ENCODE measurements at places on chromosomes 7 and 10. TPM values are rescaled to one million over a fixed set of nuclear protein-coding genes. Genes with fewer than 3 reads are reported as not detected.

GRCh38 chr7:106448992-106449859 is 164.4 kb upstream of the NAMPT start:
- H3K4me3 ChIP-seq = no peak overlapping the region
- no peak overlapping the region for H3K27ac ChIP-seq
- no peak for DNase-seq
- no peaks in the 10 kb centered on the region for H3K4me1 ChIP-seq

DNA sequence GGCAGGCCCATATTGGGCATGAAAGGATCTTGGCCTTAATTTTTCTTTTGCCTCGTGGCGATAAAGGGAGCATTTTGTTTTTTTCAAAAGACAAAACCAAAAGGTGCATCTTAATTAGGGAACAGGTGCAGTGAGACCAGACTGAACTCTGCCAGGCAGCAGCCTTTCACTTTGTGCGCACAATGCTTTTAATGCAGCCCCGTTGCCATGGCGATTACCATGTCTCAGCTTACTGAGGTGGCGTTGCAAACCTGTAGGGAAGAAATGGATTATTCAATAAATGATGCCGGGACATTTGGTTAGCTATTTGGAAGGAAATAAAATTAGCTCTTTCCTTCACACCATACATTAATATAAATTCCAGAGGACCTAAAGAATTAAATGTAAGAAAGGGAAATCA is 61.9 kb downstream of the MYL10 start:
- no peak for DNase-seq
- peaks cover 2% of the 10 kb centered on the region for H3K36me3 ChIP-seq
- H3K4me3 ChIP-seq = no peak overlapping the region
- no peaks in the 10 kb centered on the region for H3K4me1 ChIP-seq

DNA sequence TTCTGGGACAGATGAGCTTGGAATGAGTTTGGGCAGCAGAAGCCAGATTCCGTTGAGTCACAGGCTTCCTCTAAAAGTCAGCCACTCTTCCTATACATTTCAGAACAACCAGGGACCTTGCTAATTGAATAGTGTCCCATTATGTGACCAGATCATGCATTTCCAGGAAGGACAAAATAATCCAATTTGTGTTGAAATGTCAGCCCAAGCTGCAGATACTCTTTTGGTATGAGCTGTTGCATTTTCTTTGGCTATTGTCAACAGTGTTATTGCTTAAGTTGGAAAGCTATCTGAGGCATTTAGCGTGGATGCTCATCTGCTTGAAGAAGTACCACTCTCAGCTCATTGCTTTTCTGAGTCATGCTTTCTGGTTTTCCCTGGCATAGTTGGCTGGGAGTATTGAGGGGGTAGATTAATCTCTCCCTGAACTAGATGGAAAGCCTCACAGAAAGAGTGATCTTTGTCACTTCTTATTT is 223.7 kb upstream of the HABP2 start:
- H3K27ac ChIP-seq = no peak overlapping the region
- no peak for DNase-seq
- H3K4me3 ChIP-seq = no peak overlapping the region

GRCh38 chr10:98403812-98404504 is 11.0 kb downstream of the PYROXD2 start:
- H3K27ac ChIP-seq = no peak overlapping the region
- H3K4me1 ChIP-seq = no peaks in the 10 kb centered on the region
- no peak overlapping the region for H3K4me3 ChIP-seq
- DNase-seq = no peak
- H3K36me3 ChIP-seq = no peaks in the 10 kb centered on the region

DNA sequence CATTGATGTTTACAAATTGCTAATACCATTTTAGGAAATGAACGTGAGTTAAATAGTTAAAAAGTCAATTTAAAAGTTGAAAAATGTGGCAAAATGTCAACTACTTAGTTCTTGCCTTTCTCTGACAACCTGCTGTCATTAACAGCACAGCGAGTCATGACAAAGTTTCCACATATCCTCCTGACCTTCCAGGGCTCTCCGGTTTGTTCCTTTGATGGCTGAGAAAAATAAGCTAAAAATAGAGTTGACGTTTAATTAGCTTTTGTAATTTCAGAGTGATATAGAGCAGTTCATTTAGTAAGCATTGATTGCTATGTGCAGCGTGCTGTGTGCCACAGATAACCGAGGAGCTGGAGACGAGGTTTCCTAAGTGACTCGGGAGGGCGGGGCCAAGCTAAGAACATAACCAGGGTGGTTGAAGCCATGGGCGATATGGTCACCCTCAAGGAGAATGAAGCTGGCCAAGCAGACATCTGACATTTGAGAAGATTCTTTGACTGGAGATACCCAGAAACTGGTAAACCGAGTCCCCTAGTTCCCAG is 47.9 kb downstream of the OGDH start:
- peaks cover 3% of the 10 kb centered on the region for H3K36me3 ChIP-seq
- H3K4me1 ChIP-seq = no peaks in the 10 kb centered on the region
- no peak overlapping the region for H3K4me3 ChIP-seq
- DNase-seq = no peak
- no peaks in the 10 kb centered on the region for H3K27me3 ChIP-seq
- H3K27ac ChIP-seq = no peak overlapping the region

The SUN3 gene
- not detected for total RNA-seq

DNA sequence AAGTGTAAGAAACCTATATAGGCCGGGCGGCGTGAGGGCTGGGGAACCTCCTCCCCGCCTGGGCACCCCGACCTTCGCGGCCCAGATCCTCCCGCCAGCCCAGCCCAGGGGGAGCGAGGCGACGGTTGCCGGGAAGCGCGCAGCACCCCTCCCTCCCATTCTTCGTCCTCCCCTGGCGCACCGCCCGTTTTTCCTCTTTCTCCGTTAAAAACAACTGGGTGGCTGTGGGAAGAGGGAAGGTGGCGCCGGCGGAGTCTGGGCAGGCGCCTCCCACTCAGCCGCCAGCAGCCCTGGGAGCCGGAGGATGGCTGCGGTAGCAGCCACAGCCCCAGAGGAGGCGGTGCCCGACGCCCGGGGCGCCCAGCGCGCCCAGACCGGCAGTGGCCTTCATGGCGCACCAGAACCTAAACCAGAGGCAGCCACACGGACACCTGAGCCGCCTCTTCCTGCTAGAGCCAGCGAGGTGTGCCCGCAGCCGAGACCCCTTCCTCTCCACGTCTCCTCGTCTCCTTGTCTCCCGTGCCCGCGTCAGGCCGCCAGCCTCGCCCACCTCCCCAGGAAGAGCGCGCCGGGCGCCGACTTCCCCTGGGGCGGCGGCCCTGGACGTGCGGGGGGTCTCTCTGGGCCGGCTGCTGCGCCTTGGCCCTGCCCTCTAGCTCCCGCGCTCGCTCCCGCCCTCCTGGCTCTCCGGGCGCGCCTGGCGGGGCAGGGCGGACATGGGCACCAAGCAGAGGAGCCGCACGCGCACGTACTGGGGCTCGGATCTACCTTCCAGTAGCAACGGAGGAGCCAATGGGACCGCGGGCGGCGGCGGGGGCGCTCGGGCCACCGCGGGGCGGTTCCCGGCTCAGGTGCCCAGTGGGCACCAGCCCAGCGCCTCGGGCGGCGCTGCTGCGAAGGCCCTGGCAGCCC is 32.8 kb upstream of the SFTPD start:
- H3K4me3 ChIP-seq = peak overlapping the region; percentile 42
- no peaks in the 10 kb centered on the region for H3K36me3 ChIP-seq
- peak overlapping the region; percentile 25 for H3K27ac ChIP-seq
- H3K4me1 ChIP-seq = no peaks in the 10 kb centered on the region
- DNase-seq = peak; percentile 66

GRCh38 chr10:49171326-49172060 is 16.7 kb downstream of the TMEM273 start:
- H3K27me3 ChIP-seq = no peaks in the 10 kb centered on the region
- no peaks in the 10 kb centered on the region for H3K36me3 ChIP-seq
- H3K4me1 ChIP-seq = no peaks in the 10 kb centered on the region
- DNase-seq = no peak

The IGF2BP3 gene
- total RNA-seq = 1.6 TPM

GRCh38 chr7:7830122-7830878 is 111.9 kb upstream of the RPA3 start:
- H3K27ac ChIP-seq = no peak overlapping the region
- DNase-seq = no peak
- H3K36me3 ChIP-seq = no peaks in the 10 kb centered on the region
- H3K4me3 ChIP-seq = no peak overlapping the region
- H3K4me1 ChIP-seq = no peaks in the 10 kb centered on the region

- DNase-seq = no peak
- H3K27ac ChIP-seq = no peak overlapping the region
- H3K4me3 ChIP-seq = no peak overlapping the region
Measured at GRCh38 chr7:99001482-99002147, 123.3 kb downstream of the TRRAP start.

GRCh38 chr7:74338366-74339108 is 49.3 kb downstream of the CLIP2 start:
- DNase-seq = no peak
- no peaks in the 10 kb centered on the region for H3K36me3 ChIP-seq
- H3K27me3 ChIP-seq = no peaks in the 10 kb centered on the region
- no peak overlapping the region for H3K27ac ChIP-seq
- H3K4me1 ChIP-seq = no peaks in the 10 kb centered on the region

The SP8 gene
- not detected for total RNA-seq

GRCh38 chr7:101968720-101969466 is 151.5 kb downstream of the CUX1 start:
- no peaks in the 10 kb centered on the region for H3K4me1 ChIP-seq
- DNase-seq = no peak
- H3K27ac ChIP-seq = no peak overlapping the region
- H3K27me3 ChIP-seq = no peaks in the 10 kb centered on the region
- H3K36me3 ChIP-seq = no peaks in the 10 kb centered on the region
- H3K4me3 ChIP-seq = no peak overlapping the region

The CPA5 gene
- total RNA-seq = not detected

- no peak overlapping the region for H3K27ac ChIP-seq
- no peaks in the 10 kb centered on the region for H3K27me3 ChIP-seq
- no peak overlapping the region for H3K4me3 ChIP-seq
- no peaks in the 10 kb centered on the region for H3K36me3 ChIP-seq
- no peaks in the 10 kb centered on the region for H3K4me1 ChIP-seq
Measured at GRCh38 chr7:155524018-155524556, 22.3 kb downstream of the CNPY1 start.

The WEE2 gene
- total RNA-seq = not detected
